ENCODE measurements at places on chromosomes 4 and X. TPM values are rescaled to one million over a fixed set of nuclear protein-coding genes. Genes with fewer than 3 reads are reported as not detected.

ADAMTS3 gene
- 4.8 TPM for total RNA-seq

BMP2K gene
- 60.6 TPM for total RNA-seq

MTCP1 gene
- 9.7 TPM for total RNA-seq

MTMR8 gene
- total RNA-seq, result 1.1 TPM

AMBN gene
- total RNA-seq, result not detected

FOXR2 gene
- not detected for total RNA-seq

IBSP gene
- not detected for total RNA-seq

MAGED4B gene
- total RNA-seq, result 56.3 TPM

TEX13D gene
- total RNA-seq, result not detected
